NCI-H460 (cell line): ENCODE measurements at places on chromosomes 7 and 10. TPM values are rescaled to one million over a fixed set of nuclear protein-coding genes. Genes with fewer than 3 reads are reported as not detected.

DNA sequence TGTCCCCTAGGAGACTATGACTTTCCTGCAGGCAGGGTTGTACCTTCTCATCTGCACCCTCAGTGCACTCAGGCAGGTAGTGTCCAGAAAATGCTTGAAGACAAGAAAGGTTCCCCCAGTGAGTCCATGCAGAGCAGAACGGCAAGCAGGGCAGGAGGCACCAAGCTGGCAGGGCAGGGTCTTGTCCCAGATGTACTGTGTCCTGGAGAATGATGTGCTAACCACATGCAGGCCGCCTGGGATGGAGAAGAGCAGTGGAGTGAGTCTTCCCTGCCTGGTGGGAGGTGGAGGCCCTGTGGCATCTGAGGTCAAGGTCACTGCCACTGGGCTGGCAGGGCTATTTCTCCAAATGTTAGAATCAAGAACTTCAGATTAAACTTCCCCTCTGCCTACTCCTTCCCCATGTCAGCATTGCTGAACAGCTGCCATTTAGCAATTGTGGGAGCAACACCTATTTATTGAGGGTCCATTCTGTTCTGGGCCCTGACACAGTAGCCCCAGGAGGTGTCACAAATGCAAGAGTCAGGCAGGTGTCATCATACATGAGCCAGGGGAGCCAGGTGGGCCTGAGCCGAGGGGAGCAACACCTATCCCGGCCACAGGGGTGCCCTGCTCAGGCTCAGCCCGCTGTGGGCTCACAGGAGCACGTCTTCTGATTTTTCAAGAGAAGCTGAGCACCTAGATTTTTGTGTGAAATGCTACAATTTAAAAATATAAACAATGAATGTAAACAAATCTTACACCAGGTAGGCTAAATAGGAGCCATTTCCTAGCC, 34.1 kb downstream of the PTPRE start:
- DNase-seq = no peak

- no peak for DNase-seq
Measured at GRCh38 chr7:12612622-12613021, 42.1 kb downstream of the SCIN start.

The PON1 gene
- total RNA-seq = not detected in 2 replicates

The ERLIN1 gene
- total RNA-seq = 45.7 and 48.0 TPM in 2 replicates

The VAX1 gene
- 0.25 and 0.40 TPM in 2 replicates for total RNA-seq
